CD4-positive, alpha-beta T cell (primary cell): ENCODE measurements at places on chromosomes 6 and 20. TPM values are rescaled to one million over a fixed set of nuclear protein-coding genes. Genes with fewer than 3 reads are reported as not detected.

The PTK6 gene
- 0.19 TPM for total RNA-seq

DNA sequence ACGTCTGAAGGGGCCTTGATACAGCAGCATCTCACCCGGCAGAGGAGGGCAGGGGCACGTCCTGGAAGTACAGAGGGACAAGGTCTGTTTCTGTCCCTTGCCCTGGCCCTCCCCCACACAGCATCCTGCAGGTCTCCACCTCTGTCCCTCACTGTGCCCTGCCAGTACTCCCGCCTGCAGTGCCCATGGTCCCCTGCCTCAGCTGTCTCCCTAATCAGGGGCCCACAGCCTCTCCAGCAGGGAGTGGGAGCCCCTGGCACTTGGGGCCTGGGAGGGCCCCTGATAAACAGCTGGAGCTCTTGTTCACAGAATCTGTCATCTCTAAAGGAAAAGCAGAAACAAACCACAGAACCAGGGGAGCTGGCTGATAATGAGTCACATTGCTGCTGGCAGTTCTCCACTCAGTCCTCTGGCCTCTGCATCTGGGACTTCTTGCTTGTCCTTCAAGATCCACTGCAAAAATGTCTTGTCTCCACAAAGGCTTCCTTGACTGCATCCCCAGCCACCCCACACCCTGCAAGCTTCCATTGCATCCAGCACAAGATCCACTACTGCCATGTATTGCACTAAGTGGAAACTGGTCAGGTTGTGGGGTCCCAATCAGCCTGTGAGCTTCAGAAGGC is 33.2 kb upstream of the TAF8 start:
- H3K36me3 ChIP-seq: peaks cover 55% of the 10 kb centered on the region
- H3K4me3 ChIP-seq: no peak overlapping the region
- no peak for DNase-seq
- peaks cover 69% of the 10 kb centered on the region for H3K4me1 ChIP-seq
- H3K27ac ChIP-seq: no peak overlapping the region

DNA sequence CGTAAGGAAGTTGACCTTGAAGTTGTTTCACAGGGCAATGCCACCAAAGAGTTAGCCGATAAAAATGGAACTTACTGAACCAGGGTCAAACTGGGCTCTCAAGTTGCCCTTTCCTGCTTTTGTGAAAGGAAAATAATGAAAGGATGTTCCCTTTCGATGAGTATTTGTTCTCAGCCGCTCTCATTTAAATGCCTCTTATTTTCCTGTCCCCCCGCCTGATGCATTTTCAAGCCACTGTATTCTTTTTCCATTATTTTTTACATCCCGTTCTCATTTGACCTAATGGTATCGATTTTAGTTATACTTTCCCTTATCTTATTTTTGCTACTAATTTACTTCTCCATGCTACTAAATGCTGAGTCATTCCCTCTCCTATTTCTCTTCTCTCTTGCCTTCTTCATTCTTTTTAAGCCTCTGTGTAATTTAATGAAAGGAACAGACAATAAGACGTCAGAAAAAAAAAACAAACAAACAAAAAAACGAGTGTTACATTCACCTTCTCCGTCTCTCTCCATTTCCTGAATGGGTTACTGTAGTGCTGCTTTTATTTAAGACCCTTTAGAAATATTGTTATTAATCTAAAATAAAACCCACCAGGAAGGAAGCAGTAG is 655 bp upstream of the NDUFAF4 start:
- no peak for DNase-seq
- H3K4me3 ChIP-seq: peak overlapping the region; percentile 82
- H3K27me3 ChIP-seq: no peaks in the 10 kb centered on the region
- peaks cover 30% of the 10 kb centered on the region for H3K36me3 ChIP-seq
- peak overlapping the region; percentile 89 for H3K27ac ChIP-seq

GRCh38 chr6:93403390-93403789 is 16.0 kb downstream of the EPHA7 start:
- H3K4me1 ChIP-seq: no peaks in the 10 kb centered on the region
- H3K27ac ChIP-seq: no peak overlapping the region
- no peak overlapping the region for H3K4me3 ChIP-seq
- no peaks in the 10 kb centered on the region for H3K36me3 ChIP-seq
- H3K27me3 ChIP-seq: no peaks in the 10 kb centered on the region
- no peak for DNase-seq

DNA sequence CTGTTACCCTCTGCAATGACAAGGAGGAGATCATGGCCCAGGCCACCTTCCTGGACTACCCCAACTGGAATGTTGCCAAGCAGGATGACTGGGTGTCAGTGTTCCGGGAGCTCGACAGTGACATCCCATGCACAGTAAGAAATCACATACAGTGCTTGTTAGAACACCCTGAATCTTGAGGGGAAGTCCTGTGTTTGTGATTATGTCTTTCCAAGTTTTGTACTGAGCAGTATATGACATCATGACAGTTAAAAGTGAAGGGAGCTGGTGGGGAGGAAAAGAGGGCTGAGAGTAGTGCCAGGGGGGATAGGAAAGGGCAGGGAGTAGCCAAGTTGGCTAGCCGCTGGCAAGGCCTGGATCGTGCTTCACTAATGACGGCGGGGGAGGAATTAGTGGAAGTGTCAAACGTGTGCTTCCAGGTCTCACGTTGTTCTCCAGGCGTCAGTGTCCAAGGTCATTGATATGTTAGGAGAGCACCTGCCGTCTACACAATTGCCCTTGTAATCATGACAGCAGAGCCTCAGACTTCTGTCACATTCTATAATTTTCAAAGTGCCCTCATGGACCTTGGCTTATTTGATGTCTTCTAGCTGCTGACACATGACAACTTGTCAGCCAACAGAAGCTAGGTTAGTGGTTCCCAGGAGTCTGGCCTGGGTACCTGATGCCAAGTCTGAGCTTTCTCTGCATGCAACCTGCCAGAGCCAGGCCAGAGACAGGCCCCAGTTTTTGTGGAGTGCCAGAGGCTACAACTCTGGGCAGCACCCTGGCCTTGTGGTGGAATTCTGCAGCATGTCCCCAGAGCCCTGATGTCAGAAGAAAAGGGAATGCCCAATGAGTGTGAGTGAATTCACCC is 18.8 kb downstream of the CFAP61 start:
- H3K36me3 ChIP-seq: no peaks in the 10 kb centered on the region
- H3K4me3 ChIP-seq: no peak overlapping the region
- no peak overlapping the region for H3K27ac ChIP-seq
- H3K27me3 ChIP-seq: no peaks in the 10 kb centered on the region
- no peak for DNase-seq

DNA sequence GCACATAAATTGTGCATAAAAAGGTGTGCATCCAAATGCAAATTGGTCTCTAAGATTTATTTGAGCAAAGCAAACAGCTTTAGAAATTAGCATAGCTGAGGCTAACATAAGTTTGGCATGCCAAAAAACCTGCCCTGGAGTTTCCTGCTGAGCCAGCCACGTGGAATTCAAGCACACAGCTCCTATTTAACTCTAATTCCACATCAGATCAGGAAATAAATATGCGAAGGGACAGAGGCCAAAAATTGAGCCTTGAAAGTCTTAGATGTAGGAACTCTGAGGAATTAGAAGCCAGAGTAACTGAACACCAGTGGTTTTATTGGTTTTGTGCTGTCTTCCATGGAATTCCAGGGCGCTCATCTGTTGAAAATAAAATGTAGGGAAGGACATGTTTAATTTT is 19.6 kb downstream of the SOBP start:
- no peak for DNase-seq
- no peaks in the 10 kb centered on the region for H3K4me1 ChIP-seq
- no peak overlapping the region for H3K27ac ChIP-seq
- no peak overlapping the region for H3K4me3 ChIP-seq
- no peaks in the 10 kb centered on the region for H3K36me3 ChIP-seq
- no peaks in the 10 kb centered on the region for H3K27me3 ChIP-seq

DNA sequence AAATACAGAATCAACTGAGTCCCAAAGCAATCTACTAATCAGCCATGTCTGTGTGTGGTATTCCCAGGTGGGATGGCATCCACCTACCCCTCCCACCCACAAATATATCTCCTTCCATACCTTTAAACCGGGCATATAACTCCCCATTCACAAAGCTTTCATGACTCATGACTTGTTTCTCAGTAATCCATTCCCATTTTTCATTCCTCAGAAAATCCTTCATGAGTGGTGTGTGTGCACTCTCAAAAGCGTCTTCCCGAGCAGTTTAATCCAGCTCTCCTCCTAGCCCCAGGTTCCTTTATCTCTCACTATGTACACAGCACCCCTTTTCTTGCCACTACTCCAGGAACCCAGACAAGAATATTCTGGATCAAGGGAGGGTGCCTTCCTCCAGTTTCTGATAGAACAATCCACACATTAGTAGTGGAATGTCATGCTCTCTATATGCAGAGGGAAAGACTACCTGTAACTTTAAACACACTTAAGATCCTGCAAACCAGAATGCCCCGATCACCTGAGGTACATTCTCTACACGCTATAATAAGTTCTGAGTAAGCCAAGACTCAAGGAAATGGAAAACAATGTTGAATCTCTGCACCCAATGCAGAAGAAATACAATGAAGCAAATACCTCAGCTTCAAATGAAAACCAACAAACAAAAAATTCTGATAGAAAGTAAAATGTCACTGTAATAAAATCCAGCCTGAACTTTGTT is 55.7 kb upstream of the IPCEF1 start:
- DNase-seq: no peak
- no peaks in the 10 kb centered on the region for H3K27me3 ChIP-seq

DNA sequence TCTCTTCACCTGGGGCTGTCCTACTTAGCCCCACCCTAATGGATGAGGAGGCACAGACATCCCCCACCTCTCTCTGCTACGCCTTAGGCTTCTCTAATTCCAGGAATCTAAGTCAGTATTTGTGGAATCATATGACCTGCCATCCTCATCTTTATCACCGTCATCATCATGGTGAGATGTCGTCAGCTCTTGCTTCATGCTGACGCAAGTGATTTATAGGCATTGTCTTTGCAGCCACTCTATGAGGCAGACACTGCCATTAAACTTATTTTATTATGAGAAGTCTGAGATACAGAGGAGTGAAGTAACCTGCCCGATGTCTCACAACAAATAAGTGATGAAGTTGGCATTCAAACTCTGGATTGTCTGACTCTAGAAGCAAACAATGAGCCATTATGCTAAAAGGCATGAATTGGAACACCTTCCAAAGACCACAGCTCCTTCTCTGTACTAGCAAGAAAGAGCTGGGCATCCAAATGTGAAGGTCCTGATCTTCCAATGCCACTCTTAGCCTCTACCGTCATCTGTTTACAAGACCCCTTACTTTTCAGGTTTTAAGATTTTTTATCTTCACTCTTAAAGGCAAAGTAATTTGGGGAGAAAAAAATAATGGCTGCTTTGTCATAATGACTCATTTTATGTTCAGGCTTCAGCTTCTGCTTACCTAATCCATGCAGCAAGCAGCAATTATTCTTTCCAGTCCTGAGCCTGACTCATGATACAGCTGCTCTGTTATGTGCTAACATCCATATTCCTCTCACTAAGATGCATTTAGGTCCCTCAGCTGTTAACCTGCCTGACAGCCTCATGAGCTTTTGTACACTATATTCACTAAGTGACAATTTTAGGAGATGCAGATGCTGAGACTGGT is 113.7 kb upstream of the BCLAF1 start:
- no peaks in the 10 kb centered on the region for H3K36me3 ChIP-seq
- no peak overlapping the region for H3K4me3 ChIP-seq
- no peak overlapping the region for H3K27ac ChIP-seq
- no peaks in the 10 kb centered on the region for H3K27me3 ChIP-seq
- DNase-seq: no peak

DNA sequence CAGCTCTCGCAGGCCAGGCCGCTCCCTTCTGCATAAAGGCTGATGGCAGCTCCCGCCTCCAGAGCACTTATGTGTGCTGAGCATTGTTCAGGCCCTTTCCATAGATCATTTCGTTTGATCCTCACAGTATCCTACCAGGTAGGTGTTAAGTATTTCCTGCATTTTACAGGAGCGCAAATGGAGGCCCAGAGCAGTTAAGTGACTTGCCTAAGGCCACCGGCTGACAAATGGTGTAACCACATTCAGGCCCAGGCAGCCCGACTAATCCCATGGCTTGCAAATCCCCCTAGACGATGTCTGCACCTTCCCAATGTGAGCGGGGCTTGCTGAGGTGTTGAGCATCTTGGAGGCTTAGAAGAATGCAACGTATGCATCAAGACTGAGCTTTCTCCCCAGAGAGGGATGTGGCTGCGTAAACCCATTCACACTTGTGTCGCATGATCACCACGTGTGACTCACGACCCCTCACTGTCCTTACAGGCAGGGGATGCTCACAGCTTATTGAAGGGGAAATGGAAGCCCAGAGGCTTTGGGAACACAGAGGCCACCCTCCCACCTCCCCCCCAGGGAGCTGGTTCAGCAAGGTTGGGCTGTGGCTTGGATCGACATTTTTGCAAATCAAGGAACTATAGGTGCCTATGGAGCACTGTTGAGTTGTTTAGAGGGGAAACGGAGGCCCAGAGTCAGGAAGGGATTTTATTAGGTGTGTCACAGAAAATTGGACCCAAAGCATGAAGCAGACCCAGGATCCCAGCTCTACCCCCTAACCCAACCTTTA is 7.0 kb downstream of the BPIFB2 start:
- no peak for DNase-seq
- no peak overlapping the region for H3K4me3 ChIP-seq
- H3K4me1 ChIP-seq: peaks cover 6% of the 10 kb centered on the region
- no peaks in the 10 kb centered on the region for H3K27me3 ChIP-seq
- no peaks in the 10 kb centered on the region for H3K36me3 ChIP-seq
- no peak overlapping the region for H3K27ac ChIP-seq

GRCh38 chr6:39068391-39068790 is 19.8 kb downstream of the GLP1R start:
- H3K4me3 ChIP-seq: no peak overlapping the region
- no peaks in the 10 kb centered on the region for H3K4me1 ChIP-seq
- no peak overlapping the region for H3K27ac ChIP-seq
- no peak for DNase-seq
- no peaks in the 10 kb centered on the region for H3K27me3 ChIP-seq
